Stimulated activated CD4-positive, alpha-beta T cell treated with anti-CD3 and anti-CD28 coated beads, TNF-alpha, amount 100 ng/mL, for 1 hour (primary cell): ENCODE measurements at places on chromosomes 16 and 17.
A peak's percentile ranks its signal among the peaks of the same experiment; 100 is the strongest.

- DNase-seq = no peak
Measured at GRCh38 chr17:34823023-34823422, 138.2 kb downstream of the CCT6B start.

DNA sequence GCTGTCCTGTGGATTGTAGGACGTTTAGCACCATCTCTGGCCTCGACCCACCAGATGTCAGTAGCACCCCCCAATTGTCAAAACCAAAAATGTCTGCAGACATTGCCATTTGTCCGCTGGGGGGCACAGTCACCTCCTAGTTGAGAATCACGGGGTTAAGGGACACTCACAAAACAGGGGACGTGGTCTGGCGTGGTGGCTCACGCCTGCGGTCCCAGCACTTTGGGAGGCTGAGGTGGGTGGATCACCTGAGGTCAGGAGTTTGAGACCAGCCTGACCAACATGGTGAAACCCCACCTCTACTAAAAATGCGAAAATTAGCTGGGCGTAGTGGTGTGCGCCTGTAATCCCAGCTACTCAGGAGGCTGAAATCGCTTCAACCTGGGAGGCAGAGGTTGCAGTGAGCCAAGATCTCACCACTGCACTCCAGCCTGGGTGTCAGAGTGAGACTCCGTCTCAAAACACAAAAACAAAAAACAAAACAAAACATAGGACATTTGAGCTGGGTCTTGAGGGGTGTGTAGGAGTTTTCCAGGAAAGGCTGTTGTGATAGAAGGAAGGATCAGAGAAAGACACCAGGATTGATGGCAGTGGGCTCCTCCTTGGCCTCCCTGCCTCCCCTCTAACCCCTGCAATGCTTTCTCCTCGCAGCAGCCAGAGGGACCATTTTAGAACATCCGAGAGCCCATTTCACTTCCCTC is 171.8 kb upstream of the GSE1 start:
- DNase-seq = no peak

DNA sequence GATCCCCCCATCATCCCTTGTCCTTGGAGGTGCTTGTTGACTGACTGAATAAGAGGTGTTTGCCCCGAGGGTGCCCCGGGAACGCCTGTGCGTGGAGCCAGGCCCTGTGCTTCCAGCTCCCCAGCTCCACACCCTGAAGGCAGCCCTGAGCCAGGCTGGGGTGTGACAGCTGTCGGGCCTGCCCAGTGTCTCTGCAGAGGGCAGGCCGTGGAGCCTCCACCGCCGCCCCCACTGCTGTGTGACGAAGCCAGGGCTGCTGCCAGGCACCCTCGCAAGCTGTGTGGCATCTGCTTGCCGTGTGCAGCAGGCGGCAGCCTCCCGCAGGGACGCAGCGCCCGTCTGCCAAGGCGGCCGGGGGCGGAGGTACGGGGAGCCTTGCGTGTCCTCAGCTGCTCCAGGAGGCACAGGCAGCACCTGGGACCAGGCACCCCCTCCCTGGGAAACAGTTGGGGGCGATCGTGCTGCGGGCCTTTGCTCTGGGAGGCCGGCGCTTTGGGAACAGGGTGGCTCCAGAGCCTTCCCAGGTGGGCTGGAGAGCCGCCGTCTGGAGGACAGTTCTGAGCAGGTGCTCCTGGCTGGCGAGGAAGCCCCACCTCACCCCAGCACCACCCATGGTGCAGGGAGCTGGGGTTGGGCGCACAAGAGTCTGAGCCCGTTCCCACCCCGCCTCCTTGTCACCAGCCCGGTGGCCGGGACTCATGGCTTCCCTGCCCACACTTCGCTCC is 26.6 kb downstream of the GSE1 start:
- no peak for DNase-seq

GRCh38 chr16:67934306-67935100 is 2.1 kb downstream of the PSMB10 start:
- DNase-seq = no peak

GRCh38 chr17:64281962-64282752 is 19.1 kb upstream of the TEX2 start:
- peak; percentile 6 for DNase-seq

GRCh38 chr17:82052638-82053059 is 951 bp downstream of the GPS1 start:
- DNase-seq = no peak

DNA sequence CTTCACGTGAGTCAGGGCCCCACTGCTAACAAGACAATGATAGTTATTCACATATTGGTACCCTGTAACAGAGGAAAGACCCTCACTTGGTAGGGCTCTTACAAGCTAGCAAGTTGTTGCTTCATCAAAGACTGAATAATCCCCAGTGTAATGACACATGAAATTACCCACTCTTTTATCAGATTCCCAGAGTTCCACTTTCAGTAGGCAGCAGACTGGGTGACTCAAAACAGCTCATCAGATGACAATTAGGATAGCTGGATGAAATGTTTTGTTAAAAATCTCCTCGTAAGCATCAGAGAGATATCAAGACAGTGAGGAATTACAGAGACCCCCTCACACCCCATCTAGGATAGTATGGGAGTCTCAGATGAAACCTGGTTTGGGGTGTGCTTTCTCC is 6.8 kb upstream of the OR1E2 start:
- no peak for DNase-seq

GRCh38 chr16:81071805-81072204 is 5.2 kb downstream of the C16orf46 start:
- DNase-seq = no peak

DNA sequence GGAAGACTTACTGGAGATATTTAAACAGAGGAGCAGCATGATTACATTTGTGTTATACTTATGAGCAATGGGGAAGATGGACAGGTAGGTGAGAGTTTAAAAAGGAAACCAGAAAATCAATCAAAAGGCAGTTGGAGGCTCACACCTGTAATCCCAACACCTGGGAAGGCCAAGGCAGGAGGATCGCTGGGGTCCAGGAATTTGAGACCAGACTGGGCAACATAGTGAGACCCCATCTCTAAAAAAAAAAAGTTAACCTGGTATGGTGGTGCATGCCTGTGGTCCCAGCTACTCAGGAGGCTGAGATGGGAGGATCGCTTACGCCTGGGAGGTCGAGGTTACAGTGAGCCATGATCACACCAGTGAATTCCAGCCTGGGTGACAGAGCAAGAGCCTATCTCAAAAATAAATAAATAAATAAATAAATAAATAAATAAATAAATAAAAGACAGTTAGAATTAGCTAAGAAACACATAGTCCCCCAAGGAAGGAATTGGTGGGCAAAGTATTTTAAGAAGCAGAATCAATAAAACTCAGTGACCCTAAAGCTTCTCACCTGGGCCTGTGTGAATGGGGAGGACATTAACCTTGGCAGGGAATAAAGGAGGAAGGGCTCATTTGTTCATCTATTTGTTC is 32.3 kb upstream of the TOB1 start:
- DNase-seq = no peak
